ENCODE measurements at places on chromosomes 6 and 20.
A peak's percentile ranks its signal among the peaks of the same experiment; 100 is the strongest.

DNA sequence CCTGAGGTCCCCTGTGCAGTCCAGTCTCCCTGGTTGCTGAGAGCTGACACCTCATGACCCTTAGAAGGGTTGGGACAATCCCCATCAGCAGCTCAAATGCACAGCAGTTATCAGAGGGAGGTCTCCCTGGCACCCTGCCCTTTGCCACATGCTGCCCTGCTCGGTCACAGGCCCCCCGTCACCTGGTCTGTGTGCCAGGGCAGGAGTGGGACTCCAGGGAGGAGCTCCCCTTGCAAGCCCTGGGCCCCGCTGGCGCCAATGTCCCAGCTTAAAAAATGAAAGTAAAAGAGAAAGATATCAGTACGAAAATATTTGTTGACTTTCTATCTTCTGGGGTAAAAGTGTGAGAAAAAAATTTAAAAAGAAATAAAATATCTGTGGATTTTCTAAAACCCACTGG, 68.1 kb upstream of the SLC22A16 start:
- no peak for DNase-seq

- no peak for DNase-seq
These were observed 59.4 kb upstream of the CD83 start for GRCh38 chr6:14058029-14058695.

DNA sequence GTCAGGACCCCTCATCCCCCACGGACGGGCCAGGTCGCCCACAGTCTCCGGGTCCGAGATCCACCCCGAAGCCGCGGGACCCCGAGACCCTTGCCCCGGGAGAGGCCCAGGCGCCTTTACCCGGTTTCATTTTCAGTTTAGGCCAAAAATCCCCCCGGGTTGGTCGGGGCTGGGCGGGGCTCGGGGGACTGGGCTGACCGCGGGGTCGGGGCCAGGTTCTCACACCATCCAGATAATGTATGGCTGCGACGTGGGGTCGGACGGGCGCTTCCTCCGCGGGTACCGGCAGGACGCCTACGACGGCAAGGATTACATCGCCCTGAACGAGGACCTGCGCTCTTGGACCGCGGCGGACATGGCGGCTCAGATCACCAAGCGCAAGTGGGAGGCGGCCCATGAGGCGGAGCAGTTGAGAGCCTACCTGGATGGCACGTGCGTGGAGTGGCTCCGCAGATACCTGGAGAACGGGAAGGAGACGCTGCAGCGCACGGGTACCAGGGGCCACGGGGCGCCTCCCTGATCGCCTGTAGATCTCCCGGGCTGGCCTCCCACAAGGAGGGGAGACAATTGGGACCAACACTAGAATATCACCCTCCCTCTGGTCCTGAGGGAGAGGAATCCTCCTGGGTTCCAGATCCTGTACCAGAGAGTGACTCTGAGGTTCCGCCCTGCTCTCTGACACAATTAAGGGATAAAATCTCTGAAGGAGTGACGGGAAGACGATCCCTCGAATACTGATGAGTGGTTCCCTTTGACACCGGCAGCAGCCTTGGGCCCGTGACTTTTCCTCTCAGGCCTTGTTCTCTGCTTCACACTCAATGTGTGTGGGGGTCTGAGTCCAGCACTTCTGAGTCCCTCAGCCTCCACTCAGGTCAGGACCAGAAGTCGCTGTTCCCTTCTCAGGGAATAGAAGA, 978 bp downstream of the HLA-A start:
- DNase-seq: no peak

- DNase-seq: peak; percentile 81
These were observed 546 bp downstream of the C6orf136 start for GRCh38 chr6:30647242-30648116.

GRCh38 chr6:56551409-56552120, 91.1 kb downstream of the DST start:
- DNase-seq: no peak

- DNase-seq: no peak
These were observed 17.9 kb downstream of the CUL9 start for GRCh38 chr6:43199912-43200311.

- DNase-seq: no peak
These were observed 29.4 kb upstream of the MAFB start for GRCh38 chr20:40718214-40718977.

- DNase-seq: no peak
These were observed 189.5 kb upstream of the TENT5A start for GRCh38 chr6:81942067-81942370.

GRCh38 chr20:42795111-42795695, 394.5 kb downstream of the PTPRT start:
- no peak for DNase-seq

GRCh38 chr6:42390228-42390934, 61.3 kb downstream of the TRERF1 start:
- DNase-seq: no peak

GRCh38 chr6:154460306-154461071, 50.0 kb downstream of the CNKSR3 start:
- DNase-seq: no peak

GRCh38 chr6:157184202-157185015, 138.9 kb downstream of the TMEM242 start:
- DNase-seq: peak; percentile 48

GRCh38 chr20:40641202-40641601, 47.8 kb downstream of the MAFB start:
- DNase-seq: no peak

DNA sequence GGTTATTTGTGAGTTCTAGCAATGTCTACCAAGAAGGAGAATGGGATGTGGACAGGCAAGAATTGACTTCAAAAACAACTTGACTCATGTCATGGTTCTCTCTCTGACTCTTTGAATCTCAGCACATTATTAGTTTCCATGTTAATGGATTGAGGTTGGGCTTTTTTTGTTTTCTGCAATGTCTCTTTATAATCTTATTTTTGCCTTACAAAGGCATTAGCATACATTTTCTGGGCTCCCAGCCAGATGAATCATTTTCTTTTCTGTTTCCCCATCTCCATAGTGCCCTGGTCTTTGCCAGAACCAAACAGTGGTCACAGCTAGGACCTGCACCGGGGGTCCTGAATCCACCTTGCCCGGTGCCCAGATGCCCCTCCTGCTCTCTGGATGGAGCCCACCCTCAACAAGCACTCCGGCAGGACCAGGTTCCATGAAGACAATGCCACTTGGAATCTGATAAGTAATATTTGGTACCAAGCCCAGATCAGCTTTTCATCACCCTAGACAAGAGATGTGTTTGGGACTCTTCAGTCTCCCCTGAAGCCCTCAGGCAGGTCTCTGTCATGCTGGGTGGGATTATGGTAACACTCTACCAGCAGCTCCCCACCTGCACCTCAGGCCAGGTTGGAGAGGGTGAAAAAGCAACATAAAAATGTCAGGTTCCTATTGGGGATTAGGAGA, 266.7 kb upstream of the SULF2 start:
- DNase-seq: no peak

DNA sequence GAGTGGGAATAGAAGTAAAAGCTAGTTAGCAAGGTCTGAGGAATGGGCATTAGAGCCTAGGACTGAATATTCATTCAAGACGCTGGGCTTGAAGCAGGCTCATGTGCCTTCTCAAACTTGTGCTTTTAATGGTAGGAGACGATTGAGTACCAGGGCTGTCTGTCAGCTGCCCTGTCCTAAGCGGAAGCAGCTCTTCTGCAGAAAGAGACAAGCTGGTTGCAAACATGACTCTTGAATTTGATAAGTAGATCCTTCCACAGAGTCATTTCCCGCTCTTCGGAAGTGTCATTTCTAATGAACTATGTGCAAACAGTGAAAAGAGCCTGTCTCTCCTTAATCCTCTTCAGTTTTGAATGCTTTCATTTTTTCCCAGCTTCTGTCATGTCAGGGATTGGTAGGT, 176.4 kb downstream of the TFAP2B start:
- no peak for DNase-seq

GRCh38 chr6:150272976-150273315, 95.9 kb upstream of the IYD start:
- no peak for DNase-seq

DNA sequence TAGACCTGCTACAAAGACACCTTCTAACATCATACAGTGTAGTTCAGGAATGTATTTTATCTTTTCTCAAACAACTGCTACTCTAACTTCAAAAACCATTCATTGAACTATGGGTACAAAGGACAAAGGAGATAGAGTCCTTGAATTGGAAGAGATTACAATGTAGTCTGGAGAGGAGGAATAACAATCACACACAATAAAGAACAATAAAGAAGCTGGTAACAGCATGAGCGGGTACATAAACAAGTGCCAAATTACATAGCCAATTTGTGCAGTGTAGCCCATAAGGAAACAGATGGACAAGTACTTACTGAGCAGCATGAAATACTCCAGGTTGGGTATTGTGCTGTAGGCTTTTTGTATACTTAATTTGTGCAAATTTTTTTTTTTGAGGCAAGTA, 44.3 kb downstream of the OSTM1 start:
- DNase-seq: no peak

DNA sequence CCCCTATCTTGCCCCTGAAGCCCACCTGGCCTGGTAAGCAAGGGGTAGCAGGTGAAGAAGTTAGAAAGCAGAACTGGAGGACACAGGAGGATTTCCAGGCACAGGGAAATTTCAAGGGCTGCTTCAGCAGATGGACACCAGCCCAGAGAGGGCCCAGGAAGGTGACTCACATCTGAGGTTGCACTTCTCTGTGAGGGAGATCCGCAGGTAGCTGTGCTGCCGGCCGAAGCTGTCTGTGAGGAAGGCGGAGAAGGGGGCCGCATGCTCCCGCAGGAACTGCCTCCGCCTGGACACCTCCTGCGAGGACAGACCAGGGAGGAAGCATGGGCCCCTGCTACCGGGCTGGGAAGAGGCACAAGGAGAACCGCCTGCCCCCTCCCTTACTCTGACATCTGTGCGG, 7.1 kb downstream of the MOCS1 start:
- DNase-seq: no peak

DNA sequence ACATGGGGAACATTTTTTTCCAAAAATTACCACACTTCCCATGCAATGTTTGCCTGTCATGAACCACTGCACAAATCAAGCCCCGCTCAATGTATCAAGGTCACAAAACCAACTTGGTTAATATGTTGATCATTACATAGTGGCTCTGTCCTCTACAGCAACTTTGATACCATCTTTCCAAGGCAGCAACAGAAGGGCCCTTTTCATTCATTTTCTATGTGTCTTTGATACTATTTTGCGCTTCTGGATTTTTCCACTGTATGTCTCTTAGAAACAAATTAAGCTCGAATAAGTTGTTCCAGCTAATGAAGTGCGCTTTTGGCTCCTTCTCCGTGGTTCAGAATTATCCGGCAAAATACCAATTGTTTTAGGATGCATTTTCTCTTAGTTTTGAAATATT, 1.5 kb downstream of the ZHX3 start:
- DNase-seq: no peak

Data from D721Med (cell line).